ENCODE measurements at places on chromosomes 3 and 15. TPM values are rescaled to one million over a fixed set of nuclear protein-coding genes. Genes with fewer than 3 reads are reported as not detected.

- peaks cover 6% of the 10 kb centered on the region for H3K4me1 ChIP-seq
- H3K36me3 ChIP-seq, result no peaks in the 10 kb centered on the region
- peak; percentile 13 for DNase-seq
- no peaks in the 10 kb centered on the region for H3K27me3 ChIP-seq
These were observed 15.8 kb downstream of the RBP1 start for GRCh38 chr3:139523718-139524117.

- no peak overlapping the region for H3K4me3 ChIP-seq
- H3K27ac ChIP-seq, result no peak overlapping the region
- H3K27me3 ChIP-seq, result no peaks in the 10 kb centered on the region
- H3K4me1 ChIP-seq, result peaks cover 6% of the 10 kb centered on the region
- H3K36me3 ChIP-seq, result no peaks in the 10 kb centered on the region
These were observed 59.2 kb upstream of the ARHGEF3 start for GRCh38 chr3:56860939-56861338.

LMAN1L gene
- total RNA-seq, result not detected

DNA sequence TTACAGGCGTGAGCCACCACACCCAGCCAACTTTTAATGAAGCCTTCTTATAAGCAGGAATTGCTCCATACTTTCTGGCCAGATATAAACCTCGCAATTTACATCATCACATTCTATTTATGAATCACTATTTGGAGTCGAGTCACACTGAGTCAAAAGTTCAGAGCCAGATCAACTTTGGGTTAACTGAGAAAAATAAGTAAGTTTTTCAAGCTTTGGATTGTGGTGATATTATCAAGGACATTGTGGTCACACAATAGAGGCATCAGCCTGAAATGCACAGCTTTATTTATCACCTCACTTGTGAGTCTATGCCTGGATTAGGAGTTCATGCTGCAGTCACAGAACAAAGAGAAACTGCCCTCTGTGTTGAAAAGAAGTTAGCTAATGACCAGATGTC is 1163.5 kb downstream of the ROBO1 start:
- no peak overlapping the region for H3K4me3 ChIP-seq
- H3K36me3 ChIP-seq, result peaks cover 9% of the 10 kb centered on the region
- no peak overlapping the region for H3K27ac ChIP-seq
- H3K27me3 ChIP-seq, result no peaks in the 10 kb centered on the region

GPR171 gene
- total RNA-seq, result 1.3 TPM

FANCD2OS gene
- total RNA-seq, result not detected

DNA sequence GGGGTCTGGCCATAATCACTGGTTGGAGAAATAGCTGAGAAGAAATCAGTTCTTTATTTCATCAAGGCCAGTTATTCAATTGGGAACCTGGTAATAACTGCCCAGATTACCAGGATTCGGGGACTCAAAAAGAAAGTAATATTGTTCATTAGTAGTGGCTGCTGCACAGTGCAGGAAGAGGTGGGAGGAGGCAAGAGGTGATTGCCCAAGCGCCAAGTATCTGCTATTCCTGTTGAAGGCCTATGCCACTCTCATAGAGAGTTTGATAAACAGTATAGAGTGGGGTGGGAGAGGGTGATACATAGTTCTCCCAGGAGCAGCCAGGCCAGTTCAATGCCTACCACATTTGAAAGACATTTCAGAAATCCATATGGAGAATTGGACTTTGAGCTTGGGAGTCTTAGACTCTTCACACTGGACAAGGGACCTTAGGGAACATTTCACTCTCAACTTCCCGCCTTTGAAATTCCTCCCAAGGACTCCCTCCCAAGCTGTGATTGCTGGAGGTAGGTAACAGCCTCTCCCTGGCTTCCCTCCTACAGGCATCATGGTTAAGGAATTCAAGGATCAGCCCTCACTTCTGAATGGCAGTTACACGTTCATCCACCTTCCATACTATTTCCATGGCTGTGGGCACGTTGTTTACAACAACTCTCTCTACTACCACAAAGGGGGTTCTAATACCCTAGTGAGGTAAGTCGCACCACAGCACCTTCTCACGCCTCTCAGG is 59.8 kb downstream of the GLDN start:
- no peaks in the 10 kb centered on the region for H3K27me3 ChIP-seq
- H3K36me3 ChIP-seq, result no peaks in the 10 kb centered on the region
- no peak for DNase-seq
- no peaks in the 10 kb centered on the region for H3K4me1 ChIP-seq
- H3K27ac ChIP-seq, result no peak overlapping the region

- H3K4me1 ChIP-seq, result no peaks in the 10 kb centered on the region
- no peak overlapping the region for H3K4me3 ChIP-seq
- no peak for DNase-seq
- H3K36me3 ChIP-seq, result no peaks in the 10 kb centered on the region
- no peak overlapping the region for H3K27ac ChIP-seq
These were observed 9.3 kb upstream of the HCN4 start for GRCh38 chr15:73378089-73378488.

DNA sequence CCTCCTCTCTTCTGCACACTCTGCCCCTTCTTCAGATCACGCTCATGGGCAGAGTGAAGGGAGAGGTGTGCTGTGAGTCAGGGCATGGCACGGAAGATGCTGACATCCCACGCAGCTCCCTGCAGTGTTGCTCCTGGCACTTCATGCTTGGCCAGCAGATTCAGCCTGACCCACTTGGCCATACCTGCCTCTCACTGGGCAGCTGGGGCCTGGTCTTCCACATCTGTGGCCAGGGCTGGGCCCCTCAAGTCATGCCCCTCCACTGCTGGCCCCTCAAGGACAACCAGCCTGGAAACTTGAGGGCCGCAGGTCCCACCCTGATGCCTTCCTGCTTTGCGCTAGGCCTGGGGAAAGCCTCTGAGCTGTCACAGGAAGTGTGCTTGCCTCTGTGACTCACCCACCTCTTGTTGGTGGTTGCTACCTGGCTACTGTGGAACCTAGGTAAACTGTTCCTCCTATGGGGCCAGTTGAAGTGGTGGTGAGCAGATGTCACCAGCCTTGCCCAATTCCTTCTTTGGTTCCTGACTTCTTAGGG is 48.7 kb downstream of the BSN start:
- no peak overlapping the region for H3K4me3 ChIP-seq
- DNase-seq, result no peak
- H3K4me1 ChIP-seq, result peaks cover 11% of the 10 kb centered on the region
- H3K27me3 ChIP-seq, result no peaks in the 10 kb centered on the region
- no peak overlapping the region for H3K27ac ChIP-seq
- H3K36me3 ChIP-seq, result no peaks in the 10 kb centered on the region

GRCh38 chr15:74549816-74550215 is 8.8 kb downstream of the ARID3B start:
- H3K27me3 ChIP-seq, result no peaks in the 10 kb centered on the region
- peaks cover 5% of the 10 kb centered on the region for H3K36me3 ChIP-seq
- H3K4me1 ChIP-seq, result peaks cover 25% of the 10 kb centered on the region
- no peak overlapping the region for H3K4me3 ChIP-seq

GRCh38 chr3:187125319-187126031 is 13.8 kb downstream of the RPL39L start:
- H3K4me3 ChIP-seq, result no peak overlapping the region
- peaks cover 3% of the 10 kb centered on the region for H3K4me1 ChIP-seq
- no peaks in the 10 kb centered on the region for H3K27me3 ChIP-seq
- peaks cover 6% of the 10 kb centered on the region for H3K36me3 ChIP-seq
- no peak for DNase-seq

Measured in suprapubic skin (tissue), 4 donors.